Prostate gland (tissue), 2 donors: ENCODE measurements at places on chromosomes 6 and 20. TPM values are rescaled to one million over a fixed set of nuclear protein-coding genes. Genes with fewer than 3 reads are reported as not detected.

- H3K27me3 ChIP-seq = no peaks in the 10 kb centered on the region
- no peak overlapping the region for H3K27ac ChIP-seq
- H3K4me3 ChIP-seq = no peak overlapping the region
- no peaks in the 10 kb centered on the region for H3K4me1 ChIP-seq
- no peaks in the 10 kb centered on the region for H3K36me3 ChIP-seq
Measured at GRCh38 chr6:43405354-43405753, 22.0 kb upstream of the ABCC10 start.

DNA sequence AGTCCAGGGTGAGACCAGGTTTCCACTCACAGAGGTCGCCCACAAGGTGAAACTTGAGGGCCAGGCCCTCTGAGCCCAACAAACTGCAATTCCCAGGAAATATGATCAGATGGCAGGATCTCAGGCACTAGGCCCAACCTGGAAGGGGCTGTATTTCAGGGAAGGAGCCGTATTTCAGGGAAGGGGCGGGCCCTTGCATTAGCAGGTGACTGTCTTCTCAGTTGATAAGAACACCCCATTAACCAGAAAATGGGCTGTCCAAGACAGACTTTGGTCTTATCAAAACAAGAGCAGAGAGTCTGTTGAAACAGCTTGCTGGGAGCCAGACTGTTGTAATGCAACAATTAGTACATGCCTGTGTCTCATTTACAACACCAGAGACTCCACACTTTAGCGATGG, 10.9 kb upstream of the BNIP5 start:
- H3K4me3 ChIP-seq = no peak overlapping the region
- H3K27me3 ChIP-seq = no peaks in the 10 kb centered on the region
- no peaks in the 10 kb centered on the region for H3K36me3 ChIP-seq
- DNase-seq = no peak

DNA sequence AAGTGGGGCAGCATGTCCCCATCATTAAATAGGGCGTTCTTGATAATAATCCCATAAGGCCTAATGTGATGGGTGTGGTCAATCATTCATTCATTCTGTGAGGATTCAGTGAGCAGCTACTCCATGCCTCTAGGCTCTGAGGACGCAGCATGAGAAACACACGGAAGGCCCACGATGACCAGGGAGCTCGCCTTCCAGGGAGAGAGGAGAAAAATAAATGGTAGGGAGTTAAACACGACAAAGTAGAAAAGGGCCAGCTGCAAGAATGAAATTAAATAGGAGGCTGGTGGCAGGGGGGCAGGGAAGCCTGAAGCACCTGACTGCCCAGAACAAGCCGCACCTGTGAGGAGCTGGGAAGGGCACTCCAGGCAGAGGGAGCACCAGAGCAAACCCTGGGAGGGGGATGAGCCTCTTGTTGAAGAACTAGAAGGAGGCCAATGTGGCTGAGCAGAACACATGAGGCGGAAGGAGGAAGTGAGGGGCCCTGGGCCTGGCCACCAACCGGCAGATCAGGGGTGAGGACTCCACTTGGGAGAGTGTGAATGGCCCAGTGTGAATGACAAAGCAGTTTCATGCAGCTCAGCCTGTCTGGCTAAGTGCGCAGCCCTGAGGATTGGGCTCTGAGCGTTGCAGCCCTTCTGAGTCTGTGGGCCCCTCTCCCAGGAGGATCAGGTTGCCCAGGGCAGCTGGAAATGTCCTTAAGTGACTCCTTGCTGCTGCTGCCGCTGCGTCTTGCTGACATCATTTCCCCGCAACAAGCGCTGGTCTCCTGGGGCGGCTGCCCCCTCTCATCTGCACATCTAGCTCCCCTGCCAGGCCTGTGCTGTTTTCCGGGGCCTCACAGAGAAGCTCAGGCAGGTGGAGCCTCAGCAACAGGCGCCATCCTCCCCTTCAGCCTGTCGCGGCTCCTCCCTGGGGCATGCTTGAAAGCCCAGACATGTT, 99.9 kb downstream of the CDH26 start:
- H3K4me3 ChIP-seq = no peak overlapping the region
- H3K4me1 ChIP-seq = no peaks in the 10 kb centered on the region
- H3K36me3 ChIP-seq = no peaks in the 10 kb centered on the region
- H3K27me3 ChIP-seq = no peaks in the 10 kb centered on the region
- DNase-seq = no peak

- no peaks in the 10 kb centered on the region for H3K36me3 ChIP-seq
- no peak overlapping the region for H3K27ac ChIP-seq
- peaks cover 2% of the 10 kb centered on the region for H3K4me1 ChIP-seq
- no peak overlapping the region for H3K4me3 ChIP-seq
- no peak for DNase-seq
- H3K27me3 ChIP-seq = no peaks in the 10 kb centered on the region
Measured at GRCh38 chr6:70404658-70405057, 8.7 kb upstream of the FAM135A start.

RUNX2 gene
- total RNA-seq = 10.7 TPM

BPIFB3 gene
- total RNA-seq = not detected

DNA sequence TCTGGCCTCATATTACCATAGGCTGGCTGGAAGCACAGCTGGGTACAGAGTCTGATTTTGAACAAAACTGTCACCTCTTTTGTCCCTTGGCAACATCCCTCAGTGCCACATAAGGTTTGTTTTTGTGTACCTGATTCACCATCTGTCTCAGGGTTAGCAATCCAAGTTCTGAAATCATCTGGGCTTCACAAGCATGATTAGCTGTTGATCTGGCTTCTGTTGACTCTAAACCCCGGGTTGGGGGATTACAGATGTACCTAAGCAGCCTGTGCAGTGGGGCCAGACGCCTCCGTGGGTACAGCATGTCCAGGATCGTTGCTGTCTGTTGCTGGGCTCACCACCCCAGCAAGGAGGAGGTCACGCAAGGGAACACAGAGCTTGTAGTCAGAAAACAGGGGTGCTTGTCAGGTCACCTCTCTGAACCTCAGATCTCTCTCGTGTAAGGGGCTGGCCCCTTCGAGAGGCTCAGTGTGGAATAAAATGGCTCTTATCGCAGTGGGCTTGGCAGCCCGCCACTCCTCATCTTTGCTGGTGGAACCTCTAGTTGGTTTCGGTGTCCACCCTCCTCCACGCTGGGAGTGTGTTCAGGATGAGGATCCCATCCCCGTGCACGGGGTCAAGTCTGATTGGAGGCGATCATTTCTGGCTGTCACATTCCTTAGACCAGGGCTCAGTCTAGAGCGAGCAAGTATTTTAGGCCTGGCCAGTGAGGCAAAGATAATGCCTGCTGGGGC, 39.2 kb upstream of the ZNF831 start:
- no peak overlapping the region for H3K27ac ChIP-seq
- no peaks in the 10 kb centered on the region for H3K27me3 ChIP-seq
- no peak overlapping the region for H3K4me3 ChIP-seq
- no peaks in the 10 kb centered on the region for H3K36me3 ChIP-seq
- no peaks in the 10 kb centered on the region for H3K4me1 ChIP-seq
- no peak for DNase-seq

CRISP3 gene
- 0.55 TPM for total RNA-seq

GRCh38 chr6:102749210-102749971, 1355.9 kb downstream of the GRIK2 start:
- no peaks in the 10 kb centered on the region for H3K27me3 ChIP-seq
- H3K27ac ChIP-seq = no peak overlapping the region
- no peaks in the 10 kb centered on the region for H3K4me1 ChIP-seq
- DNase-seq = no peak
- H3K36me3 ChIP-seq = no peaks in the 10 kb centered on the region
- H3K4me3 ChIP-seq = no peak overlapping the region

CCN2 gene
- 120 TPM for total RNA-seq
